Non-pigmented ciliary epithelial cell (primary cell): ENCODE measurements at places on chromosomes 16 and 17.

- DNase-seq: no peak
Measured at GRCh38 chr17:64115043-64115698, 14.8 kb downstream of the ERN1 start.

- peak; percentile 45 for DNase-seq
Measured at GRCh38 chr17:28371245-28372202, at the start of gene SARM1. SARM1 (plus strand) TSS chr17:28371694; CDS start chr17:28372033, 339 bp downstream.

- no peak for DNase-seq
Measured at GRCh38 chr17:41959336-41960095, 7.1 kb upstream of the CNP start.

DNA sequence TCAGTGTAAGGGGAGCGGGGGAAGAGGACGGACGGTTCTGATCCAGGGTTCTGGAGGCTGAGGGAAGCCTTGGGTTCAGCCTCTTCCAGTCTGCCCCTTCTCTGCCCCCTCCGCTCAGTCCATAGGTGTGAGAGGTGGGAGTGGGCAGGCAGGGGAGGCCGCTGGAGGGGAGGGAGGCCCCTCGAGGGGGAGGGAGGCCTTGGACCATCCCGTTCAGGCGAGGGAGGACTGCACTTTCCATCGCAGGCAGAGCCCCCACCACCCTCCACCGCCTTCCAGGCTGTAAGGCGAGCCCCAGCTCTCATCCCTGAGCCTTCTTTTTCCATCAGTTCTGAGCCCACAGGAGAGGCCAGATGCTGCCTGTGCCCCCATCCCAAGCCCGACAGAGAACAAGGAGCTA is 4.2 kb upstream of the AXIN1 start:
- no peak for DNase-seq

GRCh38 chr16:70701998-70702397 is 16.1 kb upstream of the MTSS2 start:
- no peak for DNase-seq

- DNase-seq: no peak
Measured at GRCh38 chr17:68221786-68222185, 26.1 kb upstream of the AMZ2 start.

DNA sequence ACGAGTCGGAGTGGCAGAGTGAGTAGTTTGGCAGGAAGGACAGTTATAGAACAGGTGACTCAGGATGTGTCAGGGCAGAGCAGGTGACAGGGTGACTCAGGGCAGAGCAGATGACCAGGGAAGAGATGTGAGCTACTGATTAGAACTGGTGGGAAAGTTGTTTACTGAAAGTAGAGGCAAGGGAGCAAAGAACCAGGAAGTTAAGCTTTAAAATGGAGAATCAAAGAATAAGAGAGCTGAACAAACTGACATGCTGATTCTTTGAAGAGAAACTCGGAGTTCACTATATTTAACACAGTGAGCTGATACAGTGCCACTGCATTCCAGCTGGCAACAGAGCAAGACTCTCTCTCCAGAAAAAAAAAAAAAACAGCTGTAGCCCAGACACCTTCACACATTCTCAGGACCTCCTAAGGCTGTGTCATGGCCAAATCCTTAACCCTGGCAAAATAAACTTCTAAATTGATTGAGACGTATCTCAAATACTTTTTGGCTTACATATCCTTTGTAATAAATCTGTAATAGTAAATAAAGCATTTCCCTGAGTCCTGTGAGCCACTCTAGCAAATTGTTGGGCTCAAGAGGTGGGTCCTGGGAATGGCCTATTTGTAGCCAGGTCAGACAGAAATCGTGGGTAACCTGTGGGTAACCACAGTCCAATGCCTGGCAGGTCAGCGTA is 12.3 kb upstream of the UBE2I start:
- DNase-seq: no peak

GRCh38 chr17:13025687-13026086 is 7.9 kb upstream of the ELAC2 start:
- DNase-seq: no peak

DNA sequence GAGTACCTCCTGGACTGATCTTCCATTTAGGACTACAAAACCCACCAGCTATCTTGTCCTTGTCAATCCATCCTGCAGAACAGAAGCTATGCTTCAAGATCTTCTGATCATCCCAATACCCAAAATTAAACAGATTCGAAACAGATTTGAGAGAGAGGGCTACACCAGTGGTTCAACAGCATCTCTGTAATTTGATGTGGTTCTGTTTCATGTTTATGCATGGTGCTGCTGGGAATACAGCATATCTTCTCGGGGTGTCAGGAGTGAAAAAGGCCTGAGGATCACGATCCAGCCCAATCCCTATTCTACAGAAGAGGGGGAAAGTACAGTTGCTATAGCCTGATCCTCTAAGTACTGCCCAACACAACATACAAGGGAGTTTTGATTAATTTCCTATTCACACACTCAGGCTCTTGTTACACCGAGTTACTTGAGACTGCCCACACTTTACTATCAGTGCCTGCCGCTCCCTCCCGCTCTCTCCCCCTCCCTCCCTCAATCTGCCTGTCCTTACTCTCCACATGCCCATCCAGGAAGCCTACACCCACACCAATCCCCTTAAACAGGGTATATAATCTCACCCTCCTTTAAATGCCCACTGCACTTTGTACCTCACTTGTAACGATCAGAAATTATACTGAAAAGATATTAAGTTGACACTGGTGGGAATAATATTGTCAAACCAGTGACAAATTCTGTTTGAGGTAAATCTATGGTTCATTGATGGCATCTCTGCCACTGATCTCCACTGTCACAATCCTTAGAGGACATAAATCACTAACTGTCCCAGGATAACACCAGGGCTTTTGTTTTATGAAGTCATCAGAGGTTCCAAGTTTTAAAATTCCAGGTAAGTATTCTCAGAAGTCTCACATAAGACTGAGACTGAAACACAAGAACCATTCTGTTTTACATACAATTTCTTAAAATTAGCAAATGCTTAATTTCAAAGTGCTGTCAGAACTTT is 89.3 kb upstream of the PLEKHM1 start:
- DNase-seq: no peak

DNA sequence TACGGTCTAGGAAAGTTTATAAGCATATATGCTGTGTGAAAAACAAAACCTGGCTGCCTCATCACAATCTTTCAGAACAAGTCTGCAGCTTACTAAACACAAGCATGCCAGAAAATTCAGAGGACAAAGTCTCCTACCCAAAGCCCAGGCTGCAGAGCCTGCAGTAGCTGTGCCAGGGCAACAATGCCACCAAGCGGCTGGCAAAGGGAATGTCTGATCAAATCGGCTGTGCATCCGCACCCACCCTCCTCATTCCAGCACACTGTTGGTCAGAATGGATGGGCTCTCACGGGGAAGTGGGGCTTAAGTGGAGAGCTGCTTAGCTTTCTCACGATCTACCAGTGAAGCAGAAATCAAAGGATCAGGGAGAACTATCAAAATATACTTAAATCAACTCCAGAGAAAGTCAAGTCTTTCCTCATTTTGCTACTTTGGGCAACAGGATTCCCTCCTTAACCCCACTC is 73.5 kb downstream of the CYTH1 start:
- peak; percentile 41 for DNase-seq

- DNase-seq: no peak
Measured at GRCh38 chr17:70750983-70751382, 581.7 kb downstream of the KCNJ2 start.

- no peak for DNase-seq
Measured at GRCh38 chr17:45663772-45664171, 120.3 kb upstream of the CRHR1 start.

DNA sequence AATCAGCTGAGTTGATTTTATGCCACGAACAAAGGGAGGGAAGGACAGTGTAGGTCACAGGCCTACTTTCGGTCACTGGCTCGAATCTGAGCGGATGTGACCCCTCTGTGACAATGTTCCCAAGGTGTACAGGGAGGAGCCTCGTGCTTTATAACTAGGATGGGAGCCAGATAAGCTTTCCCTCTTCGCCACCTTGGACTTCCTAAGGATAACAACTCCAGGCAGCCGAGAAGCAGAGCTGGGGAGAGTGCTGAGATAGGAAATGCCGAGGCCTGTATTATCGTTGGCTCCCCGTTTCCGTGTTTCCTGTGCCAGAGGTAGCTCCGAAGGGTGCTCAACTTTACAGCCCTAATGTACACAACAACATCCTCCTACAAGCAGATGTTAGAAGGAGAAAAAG is 217.8 kb upstream of the IRX3 start:
- DNase-seq: no peak

GRCh38 chr17:13940858-13941665 is 128.2 kb upstream of the COX10 start:
- DNase-seq: no peak

GRCh38 chr16:85569615-85570212 is 43.4 kb upstream of the GSE1 start:
- no peak for DNase-seq

DNA sequence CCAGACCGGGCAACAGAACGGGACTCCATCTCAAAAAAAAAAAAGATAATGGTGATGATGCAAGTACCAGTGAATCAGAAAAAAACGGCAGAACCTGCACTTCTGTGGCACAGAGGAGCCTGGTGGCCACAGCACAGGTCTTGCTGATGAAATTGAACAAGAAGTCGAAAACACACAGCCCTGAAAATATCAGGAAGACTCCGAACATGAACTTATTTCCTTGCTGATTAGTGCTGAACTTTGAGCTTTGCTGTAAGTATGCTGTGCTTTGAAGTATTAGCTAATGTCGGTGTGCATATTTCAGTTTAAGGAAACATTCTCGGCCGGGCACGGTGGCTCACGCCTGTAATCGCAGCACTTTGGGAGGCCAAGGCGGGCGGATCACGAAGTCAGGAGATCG is 10.9 kb upstream of the MYO15B start:
- no peak for DNase-seq

GRCh38 chr17:9890124-9890523 is 14.9 kb downstream of the RCVRN start:
- DNase-seq: no peak

GRCh38 chr17:4557626-4558346 is 2.6 kb downstream of the GGT6 start:
- no peak for DNase-seq

- DNase-seq: no peak
Measured at GRCh38 chr17:17018612-17019429, 23.4 kb upstream of the MPRIP start.

DNA sequence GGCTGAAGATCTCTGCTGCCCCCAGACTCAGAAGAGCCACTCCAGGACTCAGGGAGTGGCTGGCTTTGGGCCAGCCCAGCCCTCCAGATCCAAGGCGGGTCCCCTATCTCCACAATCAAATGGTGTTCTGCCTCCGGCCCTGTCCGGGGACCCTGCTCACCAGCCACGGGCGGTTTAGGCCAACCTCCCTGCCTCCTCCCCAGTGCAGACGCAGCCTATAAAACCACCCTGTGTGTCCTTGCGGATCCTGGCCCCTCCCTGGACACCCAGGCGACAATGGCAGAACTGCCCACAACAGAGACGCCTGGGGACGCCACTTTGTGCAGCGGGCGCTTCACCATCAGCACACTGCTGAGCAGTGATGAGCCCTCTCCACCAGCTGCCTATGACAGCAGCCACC is at the start of gene SLC12A3:
SLC12A3 (plus strand) TSS at position 248 of the 400 bp plus-strand sequence; CDS start at position 277, 29 bp downstream.
- DNase-seq: no peak

- DNase-seq: no peak
Measured at GRCh38 chr17:38656959-38657823, 17.6 kb downstream of the EPOP start.

GRCh38 chr17:48488548-48489106 is 42.2 kb downstream of the HOXB1 start:
- no peak for DNase-seq

DNA sequence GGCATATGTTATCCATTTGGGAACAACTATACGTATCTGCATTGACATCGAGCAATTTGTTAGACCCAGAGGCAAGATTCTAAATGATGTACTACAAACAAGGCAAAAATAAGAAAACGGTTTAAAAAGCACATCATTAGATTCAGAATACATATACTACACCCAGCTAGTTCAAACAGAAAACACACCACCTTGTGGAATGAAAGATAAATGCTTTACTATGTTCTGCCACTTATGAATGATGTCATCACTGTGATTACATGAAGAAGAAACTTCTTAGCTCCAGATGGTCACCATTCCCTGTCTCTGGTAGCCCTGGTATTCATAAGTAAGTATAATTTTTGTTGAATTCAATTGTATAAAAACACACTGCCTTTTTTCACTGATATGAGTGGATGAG is 7.8 kb downstream of the NACA2 start:
- peak; percentile 34 for DNase-seq

DNA sequence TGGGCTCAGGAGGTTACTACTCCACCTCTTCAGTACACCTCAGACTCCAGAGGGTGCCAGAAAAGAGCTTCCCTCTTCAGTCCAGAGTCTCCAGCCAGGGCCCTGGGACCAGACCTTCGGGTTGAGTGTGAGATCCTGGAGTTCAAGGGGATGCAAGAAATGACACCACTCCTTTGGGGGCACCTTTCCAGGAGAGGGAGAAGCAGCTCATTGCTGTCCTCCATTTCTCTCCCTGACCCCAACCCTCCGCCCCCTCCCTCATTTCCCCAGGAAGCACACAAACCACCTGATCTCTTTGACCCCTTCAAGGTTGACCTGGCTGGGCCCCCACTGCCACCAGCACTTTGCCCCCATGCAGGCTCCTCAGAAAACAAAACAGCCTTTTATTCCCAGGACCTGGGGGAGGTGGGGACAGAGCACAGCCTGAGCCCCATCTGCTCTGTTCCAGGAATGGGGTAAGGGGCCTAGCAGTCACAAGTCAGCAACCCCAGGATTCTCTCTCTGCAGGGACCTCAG is 21.4 kb downstream of the CDH5 start:
- DNase-seq: no peak

DNA sequence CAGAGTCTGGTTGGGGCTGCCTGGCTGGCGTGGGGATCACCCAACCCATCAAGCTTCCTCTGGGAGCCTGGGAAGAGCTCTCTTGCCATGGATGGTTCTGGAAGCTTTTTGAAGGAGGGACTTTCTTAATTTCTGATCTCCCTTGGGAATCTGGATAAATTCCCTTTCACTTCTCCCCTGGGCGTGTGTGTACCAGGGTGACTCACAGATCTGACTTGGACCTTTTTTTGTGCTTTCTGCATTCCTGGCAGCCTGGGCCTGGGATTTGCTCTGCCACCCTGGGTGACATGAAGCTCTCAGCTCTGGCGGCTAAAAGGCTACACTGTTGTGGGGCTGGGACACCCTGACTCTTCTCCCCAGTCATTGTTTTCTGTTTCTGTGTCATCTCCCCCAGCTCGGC is 70.1 kb downstream of the ABCC1 start:
- DNase-seq: no peak

- DNase-seq: no peak
Measured at GRCh38 chr17:75412455-75413317, 7.2 kb upstream of the GRB2 start.

DNA sequence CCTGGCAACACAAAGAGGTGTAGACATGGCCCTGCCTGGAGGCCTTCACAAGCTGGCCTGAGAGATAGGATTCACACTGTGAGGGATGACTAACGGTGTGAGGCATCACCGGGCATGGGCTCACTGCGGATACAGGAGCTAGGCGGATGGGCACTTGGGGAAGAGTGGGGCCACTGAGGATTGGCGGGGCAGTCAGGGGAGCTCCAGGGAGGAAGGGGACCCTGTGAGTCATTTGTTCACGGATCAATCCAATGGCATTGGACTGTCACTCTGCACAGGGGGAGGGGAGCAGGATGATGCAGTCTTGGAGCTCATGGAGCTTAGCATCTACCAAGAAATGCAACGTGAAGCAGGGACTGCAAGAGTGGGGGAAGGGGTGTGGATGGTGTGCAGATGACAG is 117.3 kb downstream of the SDK2 start:
- DNase-seq: no peak
